ENCODE measurements at places on chromosomes 16 and 17.

- no peak for DNase-seq
Observed at GRCh38 chr17:5184288-5184687, 7.4 kb downstream of the ZNF594 start.

GRCh38 chr16:1879477-1879876, 7.5 kb upstream of the MEIOB start:
- no peak for DNase-seq

GRCh38 chr16:56662357-56663354, 4.9 kb downstream of the MT1F start:
- DNase-seq: no peak

GRCh38 chr16:73196670-73197069, 148.7 kb upstream of the ZFHX3 start:
- no peak for DNase-seq

DNA sequence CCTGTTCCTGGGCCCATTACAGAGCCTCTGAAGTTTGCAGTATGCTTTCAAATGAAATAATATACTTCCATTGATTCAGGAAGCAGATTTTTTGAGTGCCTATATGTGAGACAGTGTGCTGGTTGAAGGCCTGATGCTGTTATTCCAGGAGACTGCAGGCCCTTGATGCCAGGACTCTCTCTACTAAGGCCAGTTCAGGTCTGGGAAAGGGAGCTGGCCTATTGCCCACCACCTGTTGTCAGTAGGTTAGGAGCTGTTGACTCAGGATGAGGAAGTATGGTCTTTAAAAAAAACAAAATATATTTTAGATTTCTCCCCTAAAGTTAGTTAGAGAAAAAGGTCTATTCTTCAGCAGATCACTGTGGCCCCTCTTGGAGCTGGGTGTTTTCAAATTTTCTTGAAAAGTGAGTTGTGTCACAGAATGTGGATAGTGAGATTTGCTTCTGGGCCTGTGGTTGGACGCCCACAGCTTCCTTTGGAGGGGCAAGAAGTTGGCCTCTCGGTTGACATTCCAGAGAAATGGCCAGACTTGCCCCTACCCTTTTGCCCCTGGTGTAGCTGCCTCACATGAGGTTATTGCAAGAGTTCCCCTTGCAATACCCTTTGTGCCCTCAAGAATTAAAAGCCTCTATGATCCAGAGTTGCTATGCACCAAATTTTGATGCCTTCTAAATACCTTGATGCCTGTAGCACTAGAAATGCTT, 7.9 kb downstream of the ESRP2 start:
- no peak for DNase-seq

DNA sequence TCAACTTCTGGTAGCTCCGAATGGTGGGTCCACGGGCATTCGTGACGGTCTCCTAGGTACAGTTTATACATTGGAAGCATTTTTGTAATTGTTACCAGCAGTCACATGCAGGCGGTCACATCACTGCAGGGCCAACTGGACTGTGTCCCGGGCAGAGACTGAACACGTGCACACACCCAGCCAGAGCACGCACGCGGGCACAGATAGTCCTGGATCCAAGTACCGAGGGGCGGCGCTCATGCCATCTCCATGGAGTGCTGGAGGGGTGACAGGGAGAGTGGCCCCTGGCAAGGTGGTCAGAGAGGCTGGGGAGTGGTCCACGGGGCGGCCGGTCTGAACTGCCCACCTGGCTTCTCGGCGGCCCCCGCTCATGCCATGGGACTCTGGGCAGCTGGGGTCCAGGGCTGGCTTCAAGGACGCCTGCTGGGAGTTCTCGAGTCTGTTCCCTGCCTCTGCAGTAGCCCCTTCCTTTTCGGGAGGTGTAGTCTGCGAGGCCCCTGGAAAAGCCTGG, 34.2 kb downstream of the BAIAP2 start:
- no peak for DNase-seq

GRCh38 chr16:15593235-15593634, 49.7 kb downstream of the MARF1 start:
- no peak for DNase-seq

GRCh38 chr17:63178530-63178929, 212.5 kb downstream of the TANC2 start:
- no peak for DNase-seq

- DNase-seq: no peak
Observed at GRCh38 chr17:81866440-81867169, 4.5 kb downstream of the ARHGDIA start.

GRCh38 chr17:64229815-64230728, 33.0 kb downstream of the TEX2 start:
- DNase-seq: no peak

- no peak for DNase-seq
Observed at GRCh38 chr16:16907089-16907488, 528.1 kb downstream of the NPIPA7 start.

DNA sequence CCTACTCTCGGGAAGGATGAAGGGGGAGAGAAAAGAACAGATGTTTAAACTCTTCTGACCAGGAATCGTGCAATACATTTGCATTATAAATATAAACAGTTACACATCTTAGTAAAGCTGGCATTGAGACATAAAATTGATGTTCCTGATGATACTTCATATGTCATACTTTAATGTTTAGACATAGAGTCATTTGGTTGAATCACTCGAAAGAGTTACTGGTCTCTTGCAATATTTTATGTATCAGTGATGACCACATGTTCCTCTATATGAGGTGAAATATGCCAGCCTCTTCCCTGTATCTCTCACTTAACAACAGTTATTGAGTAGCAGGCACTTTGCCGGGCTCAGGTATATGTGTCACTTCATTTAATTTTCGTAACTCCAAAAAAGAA, 49.7 kb upstream of the PMFBP1 start:
- DNase-seq: no peak

DNA sequence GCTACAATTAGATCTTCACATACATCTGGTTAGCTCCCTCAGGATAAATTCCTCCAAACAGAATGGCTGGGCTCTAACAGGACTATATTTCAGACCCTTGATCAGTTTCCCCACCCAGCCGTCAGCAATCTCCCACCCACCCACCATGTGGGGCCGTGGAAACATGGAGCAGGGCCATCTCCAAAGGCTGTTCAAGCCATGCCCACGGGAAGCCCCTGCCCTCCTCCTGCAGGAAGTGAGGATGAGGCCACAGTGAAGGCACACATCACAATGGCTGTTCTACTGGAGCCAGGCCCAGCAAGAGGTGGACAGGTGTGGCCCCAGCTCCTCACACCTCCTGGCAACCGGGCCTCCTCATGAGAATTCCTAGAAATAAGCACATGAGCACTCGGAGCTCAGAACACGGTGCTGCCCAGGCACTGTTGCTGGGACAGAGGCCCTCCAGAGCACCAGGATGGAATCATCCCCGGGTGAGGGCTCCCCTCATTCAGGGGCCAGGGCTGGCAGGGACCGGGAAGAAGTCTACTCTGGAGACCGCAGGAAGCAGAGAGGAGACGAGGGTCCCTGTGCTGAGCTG, at the start of gene LITAFD:
TSS of gene LITAFD (plus strand) at position 311 of the 577 bp plus-strand sequence. CDS start 2,005 bp downstream, outside the sequence.
- DNase-seq: no peak

GRCh38 chr17:28968231-28968913, 17.1 kb upstream of the PHF12 start:
- DNase-seq: no peak

DNA sequence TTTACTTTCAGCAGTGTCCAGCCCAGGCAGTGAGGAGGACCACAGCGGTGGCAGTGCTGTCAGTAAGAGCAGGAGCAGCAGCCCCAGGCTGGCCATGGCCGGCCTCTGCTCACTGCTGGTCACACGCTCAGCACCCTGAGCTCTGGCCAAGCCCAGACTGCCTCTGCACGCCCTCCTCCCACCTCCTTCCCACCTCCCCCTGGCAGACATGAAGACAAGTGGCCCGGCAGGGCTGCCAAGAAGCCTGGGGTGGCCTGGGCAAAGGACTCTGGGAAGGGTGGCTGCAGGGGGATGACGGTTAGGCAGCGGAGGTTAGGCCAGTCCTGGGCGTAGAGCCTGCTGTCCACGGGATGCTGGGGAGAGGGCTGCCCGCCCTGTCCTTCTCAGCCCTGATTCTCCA, at the start of gene C16orf89:
TSS of gene C16orf89 (minus strand) at position 144 of the 400 bp plus-strand sequence. CDS start at position 96, 48 bp downstream.
- DNase-seq: no peak

- DNase-seq: no peak
Observed at GRCh38 chr17:14833201-14833785, 431.8 kb downstream of the PMP22 start.

GRCh38 chr17:28982131-28982793, 23.6 kb downstream of the SEZ6 start:
- DNase-seq: no peak

GRCh38 chr16:64693946-64694345, 427.9 kb downstream of the CDH11 start:
- DNase-seq: no peak

- no peak for DNase-seq
Observed at GRCh38 chr16:7745276-7745675, 412.6 kb downstream of the RBFOX1 start.

- DNase-seq: no peak
Observed at GRCh38 chr17:83159204-83160049, 80.0 kb downstream of the METRNL start.

DNA sequence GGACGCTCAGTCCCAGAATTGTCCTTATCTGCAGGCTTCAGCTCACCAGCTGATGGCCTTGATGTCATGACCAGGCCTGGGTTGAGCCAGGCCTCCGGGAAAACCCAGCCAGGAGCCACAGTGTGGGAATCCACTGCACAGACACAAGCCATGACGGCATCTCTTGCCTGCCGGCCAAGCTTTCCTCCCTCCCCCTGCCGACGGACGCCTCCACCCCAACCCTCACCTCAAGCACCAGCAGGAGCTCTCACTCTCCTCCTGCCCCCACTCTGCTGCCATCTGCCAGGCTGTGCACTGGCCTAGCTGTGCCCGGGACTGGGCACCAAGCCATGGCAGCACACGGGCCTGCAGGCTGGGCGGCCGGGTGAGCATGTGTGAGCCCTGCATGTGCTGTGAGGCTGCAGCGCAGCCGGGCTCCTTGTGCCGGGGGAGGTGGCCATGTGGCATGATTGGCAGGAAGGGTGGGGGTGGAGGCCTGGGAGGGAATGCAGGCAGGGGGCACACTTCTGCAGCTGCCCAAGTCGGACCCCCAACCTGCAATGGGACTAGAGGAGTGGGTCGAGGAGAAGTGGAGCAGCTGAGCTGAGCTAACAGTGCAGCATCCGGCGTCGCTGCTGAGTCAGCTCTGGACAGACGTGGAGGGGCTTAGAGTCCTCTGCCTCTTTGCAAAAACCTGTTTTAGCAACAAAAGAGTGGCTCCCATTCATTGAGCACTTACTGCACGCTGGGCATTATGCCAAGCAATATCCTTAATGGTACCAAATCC, 268.5 kb downstream of the CBLN1 start:
- no peak for DNase-seq

DNA sequence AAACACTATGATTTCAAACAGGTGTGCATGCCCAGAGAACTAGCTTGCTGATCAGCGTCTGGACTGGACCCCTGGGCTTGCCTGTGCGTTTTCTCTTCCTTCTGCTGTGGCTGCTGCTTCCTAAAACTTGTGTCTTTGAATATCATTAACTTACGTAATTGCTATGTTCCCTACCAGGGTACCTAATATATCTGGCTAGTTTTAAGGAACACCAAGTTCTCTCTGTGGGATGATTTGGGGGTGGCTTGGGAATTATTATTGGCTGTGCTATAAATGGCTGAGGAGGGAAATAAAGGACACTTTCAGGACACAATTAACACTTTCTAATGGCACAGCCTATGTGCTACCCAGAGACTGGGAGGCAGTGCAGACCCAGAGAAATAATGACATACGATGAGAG, 606.0 kb upstream of the RBFOX1 start:
- DNase-seq: no peak

- DNase-seq: no peak
Observed at GRCh38 chr16:27259710-27260109, 8.9 kb downstream of the NSMCE1 start.

DNA sequence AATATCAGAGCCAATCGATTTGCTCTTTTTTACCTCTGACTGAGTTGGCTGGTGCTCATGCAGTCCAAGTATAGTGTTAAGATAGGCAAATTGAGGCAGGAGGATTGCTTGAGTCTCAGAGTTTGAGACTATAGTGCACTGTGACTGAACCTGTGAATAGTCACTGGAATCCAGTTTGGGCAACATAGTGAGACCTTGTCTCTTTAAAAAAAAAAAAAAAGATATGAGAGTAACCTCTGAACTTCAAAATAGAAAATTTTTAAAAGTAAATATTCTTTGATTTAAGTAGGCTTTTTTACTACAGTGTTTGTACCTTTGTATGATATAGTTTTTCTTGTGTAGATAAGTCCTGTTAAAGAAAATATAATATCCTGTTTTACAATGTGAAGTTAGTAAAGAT, 3.4 kb downstream of the CCP110 start:
- no peak for DNase-seq

DNA sequence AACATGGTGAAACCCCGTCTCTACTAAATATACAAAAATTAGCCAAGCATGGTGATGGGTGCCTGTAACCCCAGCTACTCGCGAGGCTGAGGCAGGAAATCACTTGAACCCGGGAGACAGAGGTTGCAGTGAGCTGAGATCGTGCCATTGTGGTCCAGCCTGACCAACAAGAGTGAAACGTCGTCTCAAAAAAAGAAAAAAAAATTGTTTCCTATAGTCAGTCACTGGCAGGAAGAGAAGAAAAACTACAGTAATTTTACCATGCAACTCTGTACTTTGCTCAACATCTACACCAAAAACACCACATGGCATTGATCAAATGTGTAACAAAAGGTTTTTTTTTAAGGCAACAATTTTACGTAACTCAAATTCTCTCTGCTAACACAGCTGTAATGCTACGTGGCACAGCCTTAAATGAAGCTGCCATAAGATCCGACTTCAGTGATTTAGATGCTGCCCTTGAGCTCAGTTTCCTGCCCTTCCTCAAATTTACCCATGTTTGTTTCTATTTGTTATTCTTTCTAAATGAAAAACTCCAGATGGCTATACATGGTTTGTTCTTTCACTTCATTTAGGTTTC, 40.2 kb downstream of the CNOT1 start:
- DNase-seq: no peak

- DNase-seq: no peak
Observed at GRCh38 chr16:72430121-72430520, 258.2 kb upstream of the PMFBP1 start.

GRCh38 chr17:48004983-48005382, 32.6 kb downstream of the COPZ2 start:
- DNase-seq: no peak

GRCh38 chr16:21263640-21264570, 14.2 kb downstream of the CRYM start:
- no peak for DNase-seq

GRCh38 chr17:60442271-60443173, 20.2 kb downstream of the CHCT1 start:
- peak; percentile 34 for DNase-seq

GRCh38 chr16:88993166-88993761, 16.3 kb upstream of the CBFA2T3 start:
- DNase-seq: no peak

DNA sequence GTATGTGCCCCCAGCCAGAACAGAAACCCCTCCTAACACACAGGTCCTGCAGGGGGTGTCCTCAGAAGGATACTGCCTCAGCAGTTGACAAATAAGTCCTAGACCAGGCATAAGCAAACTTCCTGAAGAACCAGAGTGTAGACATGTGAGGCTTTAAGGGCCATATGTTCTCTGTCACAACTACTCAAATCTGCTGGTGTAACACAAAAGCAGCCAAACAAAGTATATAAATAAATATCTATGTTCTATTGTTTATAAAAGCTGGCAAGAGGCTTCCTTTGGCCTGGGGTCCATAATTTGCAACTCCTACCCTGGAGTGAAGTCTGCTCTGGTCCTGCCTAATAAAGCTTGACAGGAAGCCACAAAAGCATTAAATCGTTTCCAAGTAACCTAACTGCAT, 9.9 kb downstream of the FAM83G start:
- no peak for DNase-seq

- DNase-seq: no peak
Observed at GRCh38 chr16:28621481-28622155, 11.8 kb upstream of the SULT1A1 start.

GRCh38 chr17:14341866-14342265, 41.0 kb downstream of the HS3ST3B1 start:
- DNase-seq: no peak

Data from forelimb muscle (tissue), 1 donor.